GM10248 (cell line): ENCODE measurements at places on chromosomes 5 and 9.

DNA sequence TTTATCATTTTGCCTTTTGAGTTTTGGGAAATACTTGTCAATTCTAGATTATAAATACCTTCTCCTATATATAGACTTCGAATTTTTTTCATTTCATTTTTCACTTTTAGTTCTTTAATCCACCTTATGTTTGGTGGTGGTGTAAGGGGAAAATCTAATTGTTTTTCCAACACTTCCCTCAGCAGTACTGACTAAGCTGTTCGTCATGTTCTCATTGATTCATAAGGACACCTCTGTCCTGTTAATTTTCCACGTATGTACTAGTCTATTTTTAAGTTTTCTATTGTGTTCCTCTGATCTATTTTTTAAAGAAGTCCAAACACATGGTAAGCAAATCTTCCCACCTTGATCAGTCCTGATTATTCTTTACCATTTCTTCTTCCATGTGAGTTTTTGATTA, 254.2 kb downstream of the SYK start:
- DNase-seq = no peak

DNA sequence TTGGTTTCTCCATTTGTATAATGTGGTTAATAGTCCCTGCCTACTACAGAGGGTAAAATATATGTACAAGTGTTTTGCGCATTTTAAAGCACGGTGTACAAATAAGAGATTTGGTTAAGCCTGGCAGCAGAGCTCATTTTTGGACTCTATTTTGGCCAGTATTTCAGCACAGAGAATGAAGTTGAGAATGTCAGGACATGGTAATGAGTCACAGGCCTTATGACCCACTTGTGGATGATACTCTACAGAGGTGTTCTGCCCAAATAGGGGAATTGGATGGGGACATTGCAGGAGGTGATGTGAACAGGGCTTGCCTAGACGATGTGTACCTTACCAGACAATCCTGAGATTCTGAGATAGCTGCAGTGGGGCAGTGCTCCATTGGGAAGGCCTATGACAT, 50.6 kb downstream of the MELK start:
- DNase-seq = no peak

GRCh38 chr9:129597355-129598088, 23.4 kb downstream of the C9orf50 start:
- peak; percentile 76 for DNase-seq

DNA sequence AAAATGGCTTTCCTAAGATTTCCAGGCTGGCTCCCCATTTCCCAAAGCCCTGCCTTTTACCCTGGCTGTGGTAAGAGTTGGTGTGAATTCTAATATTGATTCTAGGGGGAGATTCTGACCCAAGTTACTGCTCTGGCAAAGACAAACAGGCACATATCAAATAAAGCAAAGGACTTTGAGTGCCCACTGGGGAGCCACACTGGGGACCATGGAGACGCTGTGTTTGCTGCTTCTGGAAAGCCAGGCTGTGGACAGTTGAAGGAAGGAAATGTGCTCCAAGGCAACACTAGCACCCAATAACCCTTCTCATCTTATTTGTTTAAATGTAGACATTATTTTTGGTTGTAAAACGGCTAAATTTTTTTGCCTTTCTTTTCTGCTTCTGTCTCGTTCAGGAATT, 78.7 kb downstream of the SNCAIP start:
- DNase-seq = no peak

DNA sequence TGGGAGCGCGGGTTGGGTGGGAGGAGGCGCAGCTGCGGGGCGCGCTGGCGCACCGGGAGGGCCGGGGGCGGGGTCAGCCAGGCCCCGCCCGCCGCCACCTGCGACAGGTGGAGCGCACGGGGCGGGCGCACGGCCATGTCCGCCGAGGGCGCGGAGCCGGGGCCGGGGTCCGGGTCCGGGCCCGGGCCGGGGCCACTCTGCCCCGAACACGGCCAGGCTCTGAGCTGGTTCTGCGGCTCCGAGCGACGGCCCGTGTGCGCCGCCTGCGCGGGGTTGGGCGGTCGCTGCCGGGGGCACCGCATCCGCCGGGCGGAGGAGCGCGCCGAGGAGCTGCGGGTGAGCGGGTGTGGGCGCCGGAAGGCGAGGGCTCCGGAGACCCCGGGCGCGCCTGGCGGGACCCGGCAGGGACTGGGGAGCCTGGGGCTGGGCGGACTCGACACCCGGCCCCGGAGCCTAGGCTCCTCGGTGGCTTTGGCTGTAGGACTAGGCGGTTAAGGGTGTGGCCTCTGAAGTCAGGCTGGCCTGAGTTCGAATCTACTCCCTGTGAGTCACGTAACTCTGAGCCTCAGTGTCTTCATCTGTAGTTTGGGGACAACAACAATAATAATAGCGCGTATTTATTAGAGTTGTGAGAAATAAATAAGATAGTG, at the start of gene BSPRY:
TSS of gene BSPRY (plus strand) at position 97 of the 650 bp plus-strand sequence. CDS start at position 136, 39 bp downstream.
- peak; percentile 62 for DNase-seq
